Spinal cord (tissue), 10 donors: ENCODE measurements at places on chromosomes 5 and 9.

GRCh38 chr9:114240647-114241558, 82.0 kb upstream of the ORM1 start:
- no peak for DNase-seq

DNA sequence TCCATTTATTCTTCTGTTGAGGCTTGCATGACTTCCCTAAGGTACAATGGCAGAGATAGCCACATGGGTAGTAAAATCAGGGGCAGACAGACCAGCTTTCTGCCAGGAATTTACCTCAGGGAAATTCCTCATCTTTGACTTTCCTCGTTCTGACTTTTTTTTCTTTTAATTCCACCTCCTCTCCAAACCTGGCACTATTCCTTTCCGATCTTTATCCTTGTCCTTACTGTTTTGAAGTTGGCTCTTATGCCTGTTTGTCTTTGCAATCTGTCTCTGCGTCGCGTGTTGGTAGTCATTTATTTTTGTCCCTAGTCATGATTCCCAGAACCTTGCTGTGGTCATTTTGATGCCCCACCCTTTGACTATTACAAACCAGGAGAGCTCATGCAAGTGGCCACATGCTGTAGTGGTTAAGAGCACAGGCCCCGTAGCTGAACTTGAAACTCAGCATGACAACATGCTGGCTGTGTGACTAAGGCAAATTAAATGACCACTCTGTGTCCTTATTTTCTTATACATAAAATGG, 19.0 kb downstream of the TMC1 start:
- DNase-seq, result no peak

DNA sequence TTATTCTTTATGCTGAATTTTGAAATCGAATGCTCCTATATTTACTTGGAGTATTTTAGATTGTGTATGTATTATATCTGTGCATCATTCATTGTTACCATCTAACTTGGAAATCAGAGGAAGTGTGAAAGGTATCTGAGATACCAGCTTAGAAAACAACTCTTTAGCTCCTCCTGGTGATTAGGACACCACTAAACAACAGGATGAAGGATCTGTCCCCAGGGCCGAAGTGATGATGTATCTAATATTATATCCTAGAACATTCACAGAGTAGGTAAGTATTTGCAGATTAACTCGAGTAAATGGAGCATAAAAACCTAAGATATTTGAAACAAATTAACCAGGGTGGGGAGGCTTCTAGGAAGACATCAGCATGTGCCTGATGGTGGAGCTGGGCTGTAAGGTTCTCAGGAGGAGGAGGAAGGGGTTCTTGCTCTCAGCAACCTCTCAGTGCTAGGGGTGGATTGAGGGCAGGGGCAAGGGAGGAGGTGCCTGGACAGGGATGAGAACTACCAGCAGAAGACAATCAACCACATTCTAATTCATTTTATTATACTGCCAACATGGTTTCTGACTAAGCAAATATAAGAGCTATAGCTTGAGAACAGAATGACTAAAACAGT, 2.6 kb upstream of the NFIL3 start:
- no peak for DNase-seq

DNA sequence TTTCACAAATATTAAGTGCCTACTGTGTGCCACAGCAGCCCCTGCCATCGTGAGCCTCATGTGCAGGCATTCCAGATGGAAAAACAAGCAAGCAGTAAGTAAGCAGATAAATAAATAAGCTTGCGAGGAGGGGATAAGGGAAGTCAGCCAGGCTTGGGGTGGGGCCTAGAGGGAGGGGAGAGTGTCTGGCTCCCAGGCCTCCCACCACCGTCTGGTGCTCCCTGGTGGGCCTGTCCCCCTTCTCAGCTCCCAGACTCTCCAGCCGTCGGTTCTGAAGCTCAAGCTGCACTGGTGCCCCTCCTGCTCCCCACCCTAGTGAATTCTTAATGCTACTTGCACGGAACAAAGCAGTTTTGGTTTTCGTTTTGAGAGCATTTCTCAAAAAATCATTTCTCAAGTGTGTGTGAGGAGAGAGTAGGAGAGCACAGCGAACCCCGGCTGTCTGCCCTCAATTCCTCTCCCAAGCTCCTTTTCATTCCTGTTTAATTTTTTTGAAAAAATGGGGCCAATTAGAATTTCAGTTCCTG, 6.6 kb upstream of the IER5L start:
- no peak for DNase-seq
